SK-MEL-5 (cell line): ENCODE measurements at places on chromosomes 6 and 20. TPM values are rescaled to one million over a fixed set of nuclear protein-coding genes. Genes with fewer than 3 reads are reported as not detected.
A peak's percentile ranks its signal among the peaks of the same experiment; 100 is the strongest.

DNA sequence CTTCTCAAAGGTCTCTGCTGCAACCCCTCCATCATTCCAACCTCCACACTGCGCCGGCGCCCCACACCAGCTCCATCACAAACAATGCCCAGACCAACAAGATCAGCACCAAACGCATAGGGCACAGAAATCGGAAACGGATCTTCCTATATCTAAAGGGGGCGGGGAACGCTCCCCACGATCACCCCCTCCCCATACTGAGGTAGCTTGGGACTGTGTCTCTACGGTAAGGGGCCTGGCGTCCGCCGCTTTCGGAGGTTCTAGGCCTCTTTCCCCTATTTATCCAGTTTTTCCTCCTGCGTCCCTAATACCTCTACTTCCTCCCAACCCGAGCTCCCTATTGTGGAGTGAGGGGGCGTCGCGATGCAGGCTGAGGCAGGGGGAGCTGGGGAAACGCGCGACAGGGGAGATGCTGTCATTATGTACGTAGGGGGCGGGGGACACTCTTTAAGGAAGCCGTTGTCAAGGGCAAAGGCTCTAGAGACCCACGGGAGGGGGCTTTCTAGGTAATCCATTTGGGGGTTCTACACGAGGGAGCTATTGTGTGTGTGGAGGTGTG is 909 bp downstream of the DNAAF9 start:
- DNase-seq: peak; percentile 5

DNA sequence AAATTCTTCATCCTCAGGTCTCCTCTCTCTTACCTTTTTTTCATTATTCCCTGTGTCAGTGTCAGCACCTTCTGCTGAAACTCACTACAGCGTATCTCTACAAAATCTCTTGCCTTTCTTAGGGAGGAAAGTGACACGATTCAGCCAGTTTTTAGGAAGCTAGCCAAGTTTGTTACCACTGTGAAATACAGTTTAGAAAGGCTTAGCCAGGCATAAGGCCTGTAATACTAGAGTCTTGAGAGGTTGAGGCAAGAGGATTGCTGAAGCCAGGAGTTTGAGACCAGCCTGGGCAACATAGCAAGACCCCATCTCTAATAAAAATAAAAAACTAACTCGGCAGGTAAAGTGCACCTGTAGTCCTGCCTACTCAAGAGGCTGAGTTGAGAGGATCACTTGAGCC is 16.7 kb downstream of the TAB2 start:
- no peak for DNase-seq

DNA sequence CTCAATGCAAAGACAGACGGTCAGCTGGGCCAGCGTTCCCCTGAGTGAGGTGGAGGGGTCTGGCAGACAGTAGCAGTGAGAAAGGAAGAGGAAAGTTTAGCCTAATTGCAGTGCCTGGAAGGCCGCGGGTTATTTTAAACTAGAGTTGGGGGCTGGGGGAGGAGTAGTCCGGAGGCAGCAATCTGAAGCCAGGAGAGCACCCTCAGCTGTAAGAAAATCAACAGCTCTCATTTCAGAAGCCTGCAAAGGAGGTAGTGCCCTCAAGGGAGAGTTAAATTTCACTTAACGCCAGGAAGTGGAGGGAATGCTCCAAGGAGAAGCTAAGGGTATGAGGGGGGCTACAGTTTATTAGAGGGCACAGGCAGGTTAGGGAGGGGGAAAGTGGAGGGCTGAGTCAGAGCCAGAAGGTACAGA is 26.9 kb downstream of the RING1 start:
- DNase-seq: no peak

- DNase-seq: no peak
These were observed 82.4 kb downstream of the MAP3K4 start for GRCh38 chr6:161073930-161074329.

GRCh38 chr6:32079566-32080290 is 29.4 kb downstream of the TNXB start:
- DNase-seq: no peak

GRCh38 chr6:113750151-113750855 is 106.8 kb upstream of the MARCKS start:
- peak; percentile 62 for DNase-seq

GRCh38 chr6:157911786-157912185 is 69.9 kb upstream of the SYNJ2 start:
- no peak for DNase-seq

- peak; percentile 46 for DNase-seq
These were observed 2.1 kb downstream of the VEGFA start for GRCh38 chr6:43771858-43772680.

DNA sequence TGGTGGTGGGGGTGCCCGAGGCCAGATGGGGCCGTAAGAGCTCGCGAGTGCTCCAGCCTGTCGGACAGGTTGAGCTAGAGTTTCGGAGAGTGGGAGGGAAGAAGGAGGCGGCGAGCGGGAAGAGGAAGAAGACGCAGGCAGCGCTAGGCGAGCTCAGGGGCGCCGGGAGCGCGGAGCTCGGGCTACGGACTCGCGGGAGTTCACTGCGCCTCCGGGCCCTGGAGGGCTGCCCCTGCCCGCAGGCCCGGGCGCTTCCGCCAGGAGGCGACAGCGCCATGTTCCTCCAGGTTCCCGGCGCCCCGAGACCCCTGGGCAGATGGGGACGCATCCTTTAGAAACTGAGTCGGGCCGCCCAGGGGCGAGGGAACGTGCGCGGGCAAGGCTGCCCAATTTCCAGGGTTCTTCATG is 984 bp downstream of the TFAP2C start:
- peak; percentile 23 for DNase-seq

GRCh38 chr6:135664527-135664926 is 167.0 kb upstream of the AHI1 start:
- DNase-seq: no peak

DNA sequence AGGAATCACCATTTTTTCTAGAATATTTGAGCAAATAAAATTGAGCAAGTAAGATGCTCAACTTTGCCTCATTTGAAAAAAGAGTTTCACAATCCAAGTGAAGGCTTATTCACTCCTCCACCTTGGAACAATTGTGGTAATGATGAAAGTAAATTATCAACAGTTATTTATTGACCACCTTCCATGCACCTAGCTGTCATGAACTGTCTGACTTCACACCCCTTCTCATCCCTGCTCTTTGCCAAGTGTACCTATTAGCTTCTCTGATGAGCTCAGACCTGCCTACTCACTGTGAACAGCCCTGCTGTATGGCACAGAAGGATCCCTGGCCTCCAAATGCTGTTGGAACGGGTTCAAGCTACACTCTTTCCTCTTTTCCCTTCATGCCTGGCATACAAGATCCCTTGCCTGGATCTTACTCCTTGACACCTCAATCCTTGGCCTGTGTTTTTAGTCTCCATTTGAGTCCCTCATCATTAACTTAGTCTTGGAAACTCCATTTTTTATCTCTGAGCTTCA is 99.0 kb upstream of the PREP start:
- DNase-seq: no peak

The PROKR2 gene
- not detected in 2 replicates for total RNA-seq

The VWA7 gene
- not detected in 2 replicates for total RNA-seq

The SLC17A3 gene
- total RNA-seq: not detected in 2 replicates

The SLC4A11 gene
- total RNA-seq: 0.82 and 1.8 TPM in 2 replicates

The TMEM200A gene
- 0.16 and 0.21 TPM in 2 replicates for total RNA-seq

The CST5 gene
- total RNA-seq: 0.26 TPM in 1 of 2 replicates, not detected in the other

The TRIM15 gene
- total RNA-seq: not detected in 2 replicates

The ZSCAN23 gene
- 1.9 and 4.6 TPM in 2 replicates for total RNA-seq

The STMND1 gene
- total RNA-seq: not detected in 2 replicates
